ENCODE measurements at places on chromosomes 7 and 10. TPM values are rescaled to one million over a fixed set of nuclear protein-coding genes. Genes with fewer than 3 reads are reported as not detected.

Gene TEX47
- total RNA-seq, result not detected

Gene NRAP
- total RNA-seq, result not detected

Gene KMT2E
- 36.3 TPM for total RNA-seq

Gene GIMAP6
- 0.34 TPM for total RNA-seq

Gene HYAL4
- total RNA-seq, result not detected

Gene RPEL1
- not detected for total RNA-seq

Gene AKR1C4
- total RNA-seq, result not detected

Gene C10orf62
- not detected for total RNA-seq

All from kidney epithelial cell (primary cell).